Globus pallidus (tissue), 1 donor: ENCODE measurements at places on chromosomes 1 and 21.

DNA sequence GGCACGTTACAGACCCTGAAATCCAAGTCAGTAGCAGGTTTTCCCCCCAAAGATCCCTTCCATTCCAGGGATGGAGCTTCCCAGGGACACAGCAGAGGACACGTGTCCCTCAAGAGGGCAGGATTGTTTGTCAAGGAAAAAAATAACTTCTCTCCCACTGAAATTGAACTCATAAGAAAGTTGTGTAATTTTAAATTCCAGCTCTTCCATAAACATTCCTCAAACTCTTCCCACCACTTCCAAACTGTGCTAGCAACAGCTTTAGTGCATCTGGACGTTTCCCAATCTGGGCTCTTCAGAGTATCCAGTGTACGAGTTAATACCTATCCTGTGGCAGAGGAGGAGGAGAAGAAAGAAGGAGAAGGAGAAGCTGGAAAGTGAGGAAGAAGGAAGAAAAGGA, 79.6 kb downstream of the PSMG1 start:
- no peak for DNase-seq

GRCh38 chr1:185813401-185813979, 79.3 kb downstream of the HMCN1 start:
- no peak for DNase-seq

- no peak for DNase-seq
These were observed 33.0 kb downstream of the SETD4 start for GRCh38 chr21:36027347-36027746.

GRCh38 chr1:115647919-115648650, 6.3 kb downstream of the VANGL1 start:
- no peak for DNase-seq

GRCh38 chr1:86481966-86482365, 13.2 kb downstream of the CLCA1 start:
- no peak for DNase-seq

DNA sequence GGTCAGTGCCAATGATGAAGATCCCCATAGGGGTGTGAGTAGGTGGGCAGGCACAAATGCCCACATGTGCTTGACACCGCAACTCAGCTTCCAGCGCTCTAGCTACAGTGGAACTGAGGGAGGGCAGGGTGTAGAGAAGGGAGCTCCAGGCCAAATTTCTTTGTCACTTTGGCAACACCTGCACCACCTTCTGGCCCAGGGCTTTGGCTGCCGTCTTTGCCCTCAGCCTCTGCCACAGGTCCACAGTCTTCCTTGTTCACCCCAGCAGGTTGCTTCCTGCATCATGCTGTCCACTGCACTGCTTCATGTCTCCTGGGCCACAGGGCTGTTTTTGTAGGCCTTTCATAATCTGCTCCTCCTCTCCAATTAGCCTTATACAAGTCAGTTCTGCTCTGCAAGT, 20.4 kb upstream of the FMOD start:
- DNase-seq, result no peak

DNA sequence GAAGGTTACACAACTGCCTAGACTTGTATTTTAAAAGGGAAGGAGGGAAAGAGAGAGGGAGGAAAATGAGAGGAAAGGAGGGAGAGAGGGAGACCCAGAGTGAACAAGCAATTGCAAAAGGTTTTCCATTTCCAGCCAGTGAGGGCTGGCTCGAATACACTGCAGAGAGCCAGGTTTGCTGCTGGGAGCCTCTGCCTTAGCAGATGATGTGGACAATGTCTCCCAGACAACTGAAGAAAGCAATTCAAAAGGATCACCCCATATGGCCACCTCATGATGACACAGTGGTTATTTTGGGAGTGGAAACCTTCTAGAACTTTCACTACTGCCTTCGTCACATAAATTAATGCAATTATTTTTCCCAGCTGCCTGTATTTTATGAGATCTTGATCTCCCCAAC, 86.4 kb downstream of the BCAR3 start:
- DNase-seq, result no peak

DNA sequence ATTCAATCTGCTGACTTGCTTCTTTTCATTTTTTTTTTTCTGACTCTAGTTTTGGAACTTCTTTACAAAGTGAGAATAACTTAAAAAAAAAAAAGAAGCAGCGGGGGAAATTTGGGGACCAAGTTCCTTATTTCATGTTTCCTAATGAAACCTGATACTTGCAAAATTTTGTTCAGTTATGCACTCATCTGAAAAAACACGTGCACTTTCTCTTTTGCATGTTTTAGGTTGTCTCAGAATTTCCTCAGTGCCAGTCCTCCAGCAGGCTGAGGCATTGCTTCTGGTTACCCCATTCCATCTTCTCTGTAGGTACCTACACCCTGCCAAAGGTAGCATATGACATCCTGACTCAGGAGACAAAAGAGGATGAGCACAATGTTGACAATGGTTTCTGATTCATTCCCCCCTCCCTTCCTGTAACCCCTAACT, 299.7 kb downstream of the GRIK1 start:
- DNase-seq, result no peak

DNA sequence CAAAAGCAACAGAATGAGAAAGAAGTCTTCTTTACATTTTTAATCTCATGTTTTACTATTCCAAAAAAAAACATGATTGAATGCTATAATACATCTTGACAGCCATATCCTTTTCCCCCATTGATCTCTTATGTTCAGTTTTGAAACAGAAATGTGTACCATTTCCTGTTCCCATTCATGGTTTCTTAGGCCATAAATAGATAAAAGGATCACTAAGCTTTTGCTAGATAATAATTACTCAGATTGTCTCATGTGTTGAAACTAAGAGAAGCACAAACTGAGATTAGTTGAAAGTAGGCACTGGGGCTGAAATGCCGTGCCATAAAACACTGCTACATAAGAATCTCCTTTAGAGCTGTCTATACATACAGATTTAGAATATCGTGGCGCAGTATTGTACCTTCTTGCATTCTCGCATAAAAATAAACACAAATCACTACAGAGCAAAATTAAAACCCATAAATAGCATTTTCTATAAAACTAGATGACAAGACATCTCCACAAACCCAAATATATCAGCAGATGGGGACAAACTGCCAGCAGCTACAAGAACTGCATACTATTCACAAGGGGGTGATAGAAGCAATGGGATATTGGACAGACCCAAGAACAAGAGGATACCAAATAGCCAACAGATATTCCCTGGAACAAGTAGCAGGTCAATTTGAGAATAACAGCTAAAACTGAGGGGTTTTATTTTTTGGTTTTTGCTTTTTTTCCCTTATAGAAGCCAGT, 405.3 kb upstream of the PRMT6 start:
- DNase-seq, result no peak

GRCh38 chr1:53273526-53273925, 35.2 kb upstream of the MAGOH start:
- DNase-seq, result no peak

DNA sequence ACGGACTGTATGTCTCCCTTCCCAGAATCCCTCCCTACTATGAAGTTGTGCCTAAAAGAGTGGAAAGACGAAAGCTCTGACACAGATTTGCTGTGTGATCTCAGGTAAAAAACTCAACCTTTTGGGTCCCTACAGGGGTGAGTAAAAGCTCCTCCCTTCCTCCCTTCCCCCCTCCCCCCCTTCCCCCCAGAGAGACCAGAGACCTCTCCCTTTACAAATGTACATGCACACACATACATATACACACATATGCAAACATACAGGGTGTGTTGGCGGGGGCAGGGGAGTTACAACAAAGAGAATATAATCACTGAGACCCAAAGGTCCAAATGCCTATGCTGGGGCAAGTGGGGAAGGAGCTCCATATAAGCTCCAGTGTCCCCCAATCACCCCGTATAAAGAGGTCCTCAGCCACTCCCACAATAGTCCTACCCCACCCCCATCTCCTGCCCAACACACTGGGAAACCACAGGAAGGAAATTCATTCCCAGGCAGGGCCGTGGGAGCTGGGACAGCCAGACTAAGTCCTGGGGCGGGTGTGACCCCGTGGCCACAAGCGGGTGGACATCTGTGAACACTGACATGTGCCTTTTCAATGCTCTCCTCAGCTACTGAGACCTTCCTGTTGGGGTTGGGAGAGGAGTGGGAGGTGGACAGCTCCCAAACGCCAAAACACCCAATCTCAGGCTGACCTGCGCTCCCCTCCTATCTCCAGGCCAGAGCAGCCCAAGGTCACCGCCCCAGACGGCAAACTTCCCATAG, 2.0 kb downstream of the MEF2D start:
- no peak for DNase-seq

GRCh38 chr1:155882235-155882634, 22.9 kb downstream of the SYT11 start:
- no peak for DNase-seq

GRCh38 chr1:23100074-23100748, 68.4 kb downstream of the LUZP1 start:
- DNase-seq, result no peak

DNA sequence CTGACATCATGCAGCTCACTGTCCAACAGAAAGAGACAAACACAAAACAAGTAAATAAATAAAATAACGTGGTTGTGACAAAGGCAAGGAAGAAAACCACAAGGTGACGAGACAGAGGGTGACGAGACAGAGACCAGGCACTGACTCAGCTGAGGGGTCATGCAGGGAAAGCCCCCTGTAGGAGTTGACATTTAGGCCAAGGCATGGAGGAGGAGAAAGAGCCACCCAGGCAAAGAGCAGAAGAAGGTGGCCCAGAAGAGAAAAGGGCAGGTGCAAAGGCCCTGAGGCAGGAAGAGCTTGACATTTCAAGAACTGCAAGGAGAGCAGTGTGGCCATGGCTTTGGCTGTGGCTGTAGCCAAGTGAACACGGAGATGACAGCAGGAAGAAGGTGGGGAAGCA, 65.1 kb upstream of the ID3 start:
- DNase-seq, result no peak

GRCh38 chr1:221099747-221100595, 220.7 kb downstream of the HLX start:
- no peak for DNase-seq

- DNase-seq, result peak; percentile 83
These were observed 29.2 kb upstream of the CNTN2 start for GRCh38 chr1:205013683-205014367.

- DNase-seq, result no peak
These were observed 32.1 kb downstream of the PCSK9 start for GRCh38 chr1:55071477-55071876.

- DNase-seq, result no peak
These were observed 340.6 kb downstream of the ZNF326 start for GRCh38 chr1:90335558-90335957.

DNA sequence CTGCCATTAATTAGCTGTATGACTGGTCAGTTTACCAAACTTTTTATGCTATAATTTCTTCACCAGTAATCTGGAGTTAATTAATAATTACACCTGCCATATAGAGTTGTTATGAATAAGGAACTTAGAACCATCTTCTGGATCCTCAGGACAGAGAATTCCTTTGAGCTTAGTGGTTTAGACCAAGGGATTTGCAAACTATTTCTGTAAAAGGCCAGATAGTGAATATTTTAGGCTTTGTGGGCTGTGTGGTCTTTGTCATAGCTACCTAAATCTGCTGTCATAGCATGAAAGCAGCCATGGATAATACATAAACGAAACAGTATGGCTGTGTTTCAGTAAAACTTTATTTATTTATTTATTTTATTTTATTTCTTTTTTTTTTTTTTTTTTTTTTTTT, 9.0 kb downstream of the TIMM17A start:
- DNase-seq, result no peak

GRCh38 chr1:72623299-72623708, 341.0 kb upstream of the NEGR1 start:
- peak; percentile 66 for DNase-seq

- no peak for DNase-seq
These were observed 3.9 kb downstream of the NEGR1 start for GRCh38 chr1:72278461-72278860.

DNA sequence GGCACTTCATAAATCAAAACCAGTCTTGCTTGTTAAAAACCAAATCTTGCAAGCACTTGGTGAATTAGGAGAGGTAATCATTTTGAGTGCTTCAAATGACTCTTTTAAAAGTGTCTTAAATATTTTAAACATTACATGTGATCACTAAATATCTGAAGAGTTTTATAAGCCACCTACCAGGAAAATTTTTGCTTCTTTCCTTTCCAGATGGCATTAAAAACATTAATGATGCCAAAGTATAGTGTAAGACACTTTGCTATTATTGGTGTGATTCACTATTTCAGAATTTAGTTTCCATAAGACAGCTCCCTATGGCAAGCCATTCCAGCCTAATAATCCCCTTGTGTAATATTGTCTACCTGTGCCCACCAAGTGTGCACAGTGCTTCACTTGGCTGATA, 548.8 kb upstream of the ADAMTS5 start:
- DNase-seq, result no peak

DNA sequence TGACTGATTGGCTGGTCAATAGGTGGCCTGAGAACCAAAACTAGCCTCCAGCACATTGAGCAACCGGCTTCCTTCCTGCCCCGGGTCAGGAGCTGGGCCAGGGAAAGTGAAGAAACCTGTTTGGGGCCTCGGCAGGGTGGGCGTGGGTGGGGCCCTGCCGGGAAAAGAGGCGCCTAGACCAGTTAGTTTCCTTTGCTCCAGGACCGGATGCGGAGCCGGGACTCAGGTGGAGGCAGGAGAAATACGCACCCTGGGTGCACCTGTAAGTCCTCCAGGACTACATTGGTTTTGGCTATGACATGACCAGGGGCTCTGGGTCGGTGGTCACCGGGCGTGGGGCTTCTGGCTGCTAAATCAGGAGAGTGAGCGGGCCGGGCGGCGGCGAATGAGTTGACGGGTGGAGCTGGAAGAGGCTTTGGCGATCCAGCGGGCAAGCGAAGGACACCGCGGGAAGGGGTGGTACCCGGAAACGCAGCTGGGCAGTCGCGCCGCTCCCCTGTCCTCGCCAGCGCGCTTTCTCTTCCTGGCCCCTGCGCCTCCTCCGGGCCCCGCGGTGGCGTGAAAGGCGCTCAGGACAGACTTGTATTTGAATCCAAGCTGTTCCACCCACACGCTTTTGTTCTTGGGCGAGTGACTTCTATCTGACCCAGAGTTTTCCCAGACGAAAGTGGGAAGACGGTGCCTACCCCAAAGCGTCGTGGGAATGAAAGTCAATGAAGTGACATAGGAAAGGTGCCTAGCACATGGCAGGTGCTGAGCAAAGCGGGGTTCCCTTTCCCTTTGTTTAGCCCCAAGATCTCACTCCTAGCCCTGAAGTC, 30.6 kb upstream of the JUN start:
- DNase-seq, result no peak
